Stimulated activated CD4-positive, alpha-beta T cell treated with anti-CD3 and anti-CD28 coated beads, Interleukin-1b, Interleukin-23, amount 100 ng/mL, for 1 hour (primary cell): ENCODE measurements at places on chromosomes 7 and 10.

DNA sequence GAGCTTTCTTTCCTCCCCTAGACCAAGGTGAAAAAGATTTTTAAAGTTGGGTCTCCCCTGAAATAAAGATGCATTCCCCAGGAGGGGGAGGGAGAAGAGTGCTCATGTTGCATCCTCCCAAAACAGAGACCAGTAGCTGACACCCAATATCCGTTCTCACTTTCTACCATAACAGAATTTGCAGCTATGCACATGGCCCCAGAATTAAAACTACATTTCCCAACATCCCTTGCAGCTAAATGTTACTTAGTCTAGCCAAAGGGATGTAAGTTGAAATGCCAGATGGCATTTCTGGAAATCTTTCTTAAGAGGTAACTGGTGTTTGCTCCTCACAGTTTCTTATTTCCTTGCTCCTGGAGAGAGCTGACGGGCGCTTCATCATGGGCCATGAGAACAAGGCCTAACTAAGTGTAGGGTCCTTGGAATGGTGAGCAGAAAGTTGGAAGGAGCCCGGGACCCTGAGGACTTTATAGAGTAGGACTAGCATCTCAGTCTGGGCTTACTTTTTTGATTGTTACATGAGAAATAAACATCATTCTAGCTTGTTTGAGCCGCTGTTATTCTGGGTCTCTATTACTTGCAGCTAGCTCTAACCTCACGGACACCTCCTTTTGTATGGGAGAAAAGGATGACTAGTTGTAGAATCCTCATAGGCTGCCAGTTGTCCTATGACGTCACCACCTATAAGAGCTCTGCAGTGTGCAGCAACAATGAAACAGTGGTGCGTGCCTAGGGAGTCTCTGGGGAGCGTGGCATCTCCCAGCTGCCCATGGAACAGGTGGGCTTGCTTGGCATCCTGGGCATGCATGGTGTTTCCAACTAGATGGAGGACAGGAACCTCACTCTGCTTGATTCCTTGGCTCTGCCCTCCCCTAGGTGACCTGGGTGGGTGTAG is 46.1 kb upstream of the EXOC6 start:
- no peak for DNase-seq

DNA sequence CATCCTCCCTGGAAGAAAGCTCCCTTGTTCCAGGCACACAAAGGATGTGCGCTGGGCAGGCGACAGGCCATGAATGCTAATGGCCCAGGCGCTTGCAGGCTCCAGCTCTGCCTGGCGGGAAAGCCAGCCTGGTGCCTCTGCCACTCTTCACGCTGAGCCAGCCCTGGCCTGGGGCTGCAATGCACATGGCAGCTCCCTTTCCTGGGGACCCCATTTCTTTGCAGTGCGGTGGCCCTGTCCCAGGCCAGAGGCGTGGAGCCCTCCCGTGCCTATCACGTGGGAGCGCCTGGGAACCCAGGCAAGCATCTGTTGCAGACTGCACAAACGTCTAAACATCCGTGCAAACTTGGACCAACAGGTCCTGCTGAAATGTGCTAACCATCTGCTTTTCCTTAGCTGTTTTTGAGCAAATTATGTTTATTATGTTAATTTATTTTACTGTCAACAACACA is 152.1 kb upstream of the LYZL2 start:
- DNase-seq, result no peak

- no peak for DNase-seq
These were observed 944 bp downstream of the PCOLCE start for GRCh38 chr7:100602889-100603725.

DNA sequence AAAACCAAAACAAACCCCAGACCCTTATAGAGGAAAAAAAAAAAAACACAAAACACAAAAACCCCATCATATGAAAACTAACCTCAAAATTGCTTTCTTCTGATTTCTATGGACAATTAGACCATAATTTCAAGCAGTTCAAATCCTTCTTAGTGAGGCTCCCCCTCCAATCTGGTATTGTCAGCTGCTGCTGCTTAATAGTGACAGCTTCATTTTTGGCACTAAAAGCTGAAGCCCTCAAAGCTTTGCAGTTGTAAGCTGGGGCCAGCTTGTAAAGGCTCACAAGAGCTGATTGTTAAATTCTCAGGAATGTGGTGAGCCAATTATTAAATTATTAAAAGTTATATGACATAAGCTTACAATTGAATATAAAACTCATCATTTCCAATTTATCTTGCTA is 21.9 kb downstream of the ATXN7L1 start:
- no peak for DNase-seq

DNA sequence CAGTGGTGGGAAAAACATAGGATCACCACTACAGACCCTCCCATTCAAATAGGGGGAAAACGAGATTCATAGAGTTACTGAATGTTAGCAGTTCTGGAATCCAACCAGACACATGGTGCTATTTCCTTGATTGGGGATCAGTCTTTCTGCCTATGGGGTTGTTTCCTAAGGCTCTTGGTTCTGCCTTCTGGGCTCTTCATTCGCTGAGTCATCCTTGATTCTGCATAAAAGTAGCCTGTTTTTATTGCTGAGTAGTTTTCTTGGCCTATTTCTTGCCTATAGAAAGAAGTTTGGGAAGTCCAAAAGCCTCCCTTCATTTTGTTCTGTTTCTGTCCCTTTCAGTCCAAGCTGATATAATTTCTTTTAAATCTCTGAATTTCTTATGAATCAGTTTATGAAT is 99.3 kb upstream of the OIT3 start:
- DNase-seq, result no peak

- DNase-seq, result no peak
These were observed 106.5 kb downstream of the ABLIM1 start for GRCh38 chr10:114551636-114551972.

DNA sequence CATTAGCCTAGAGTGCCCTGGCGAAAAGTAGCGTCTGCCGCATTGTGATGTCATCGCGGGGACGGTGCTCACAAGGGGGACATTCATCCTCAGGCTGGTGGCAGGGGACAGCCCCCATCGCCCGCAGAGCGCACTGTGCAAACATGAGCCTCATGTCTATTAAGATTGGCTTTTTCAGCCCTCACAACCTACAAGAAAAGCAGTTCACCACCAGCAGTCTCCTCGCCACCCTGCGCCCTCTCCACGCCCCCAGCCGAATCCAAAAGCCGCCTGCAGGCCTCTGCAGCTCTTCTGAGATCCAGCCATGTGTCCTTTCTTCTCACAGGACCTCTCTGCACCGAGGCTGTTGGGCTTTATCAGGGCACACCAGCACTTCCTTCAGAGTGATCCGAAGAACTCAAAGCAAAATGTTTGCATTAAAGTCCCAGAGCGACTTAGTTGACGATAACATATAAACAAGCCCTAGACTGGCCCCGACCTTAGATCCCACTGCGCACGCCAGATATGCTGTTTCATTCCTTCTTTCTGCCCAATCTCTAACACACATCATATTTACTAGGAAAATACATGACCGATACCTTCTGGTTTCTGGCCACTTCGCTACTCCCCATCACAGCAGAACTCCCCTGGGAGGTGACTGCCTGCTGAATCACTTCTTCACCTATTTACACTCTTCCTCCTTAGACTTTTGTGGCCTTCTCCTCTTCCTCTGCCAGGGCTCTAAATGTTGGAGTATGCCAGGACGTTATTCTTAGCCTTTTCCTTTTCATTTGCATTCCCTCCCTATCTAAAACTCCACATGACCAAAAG is 206.0 kb upstream of the SH2B2 start:
- no peak for DNase-seq

DNA sequence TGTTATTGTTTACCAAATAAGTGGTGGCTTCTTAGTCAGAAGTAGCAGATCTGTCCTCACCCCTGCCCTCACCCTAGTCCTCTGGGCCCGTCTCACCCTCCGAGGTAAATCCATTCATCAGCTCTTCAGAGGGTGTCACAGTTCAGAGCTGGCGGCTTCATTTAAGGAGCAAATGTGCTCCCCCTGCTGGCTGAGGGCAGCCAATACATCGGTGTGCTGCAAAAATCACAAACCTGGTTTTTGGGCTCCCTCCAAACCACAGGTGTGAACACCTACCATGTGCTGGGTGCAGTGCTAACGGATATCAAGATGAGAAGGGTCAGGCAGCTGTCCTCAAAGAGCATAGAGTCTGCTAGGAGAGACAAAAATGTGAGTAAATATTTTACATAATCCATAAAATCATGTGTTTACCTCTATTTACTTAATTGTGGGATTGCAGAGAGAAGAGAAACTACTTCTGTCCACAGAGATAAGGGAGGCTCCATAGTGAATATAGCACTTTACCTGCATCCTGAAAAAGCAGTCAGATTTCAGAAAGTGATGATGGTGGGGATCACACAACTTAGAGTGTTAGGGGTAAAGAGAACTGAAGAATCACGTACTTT is 15.5 kb upstream of the CRTAC1 start:
- peak; percentile 2 for DNase-seq

GRCh38 chr7:108001764-108002725 is 916 bp downstream of the LAMB1 start:
- DNase-seq, result no peak

DNA sequence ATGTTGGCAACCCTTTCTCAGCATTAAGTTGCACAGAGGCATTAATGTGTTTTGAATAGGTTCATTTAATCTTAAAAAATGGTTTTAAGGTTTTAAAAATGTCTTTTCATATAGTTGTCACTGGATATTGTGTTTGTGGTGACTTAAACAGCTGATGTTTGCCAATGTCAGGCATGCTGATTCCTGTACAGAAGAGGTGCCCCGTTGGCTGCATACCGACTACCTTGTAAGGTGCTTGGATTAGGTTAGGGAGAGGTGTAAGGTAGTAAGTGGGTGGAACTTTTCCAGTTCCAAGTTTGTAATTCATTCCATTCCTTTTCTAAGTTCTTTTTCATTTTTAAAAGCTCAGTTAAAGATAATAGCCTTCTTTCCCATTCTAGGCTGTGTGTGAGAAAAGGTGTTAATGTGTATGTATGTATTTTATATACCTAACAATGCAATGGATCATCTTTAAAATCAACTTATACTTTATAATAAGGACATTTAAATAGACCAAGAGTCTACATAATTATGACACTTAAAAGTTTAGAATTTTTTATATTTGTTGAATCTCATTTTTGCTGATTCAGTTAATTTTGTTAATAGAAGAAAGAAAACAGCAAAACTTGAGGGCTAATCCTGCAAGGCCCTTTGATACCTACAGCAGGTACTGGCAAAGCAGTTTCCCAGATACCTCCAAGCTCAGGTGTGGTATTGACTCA is 155.2 kb downstream of the LCOR start:
- no peak for DNase-seq

- DNase-seq, result no peak
These were observed 18.6 kb upstream of the VDAC2 start for GRCh38 chr10:75191821-75192568.

- DNase-seq, result no peak
These were observed 65.3 kb upstream of the ZMIZ1 start for GRCh38 chr10:79003183-79004100.

- no peak for DNase-seq
These were observed 300.6 kb downstream of the PLXNA4 start for GRCh38 chr7:132275416-132276233.

DNA sequence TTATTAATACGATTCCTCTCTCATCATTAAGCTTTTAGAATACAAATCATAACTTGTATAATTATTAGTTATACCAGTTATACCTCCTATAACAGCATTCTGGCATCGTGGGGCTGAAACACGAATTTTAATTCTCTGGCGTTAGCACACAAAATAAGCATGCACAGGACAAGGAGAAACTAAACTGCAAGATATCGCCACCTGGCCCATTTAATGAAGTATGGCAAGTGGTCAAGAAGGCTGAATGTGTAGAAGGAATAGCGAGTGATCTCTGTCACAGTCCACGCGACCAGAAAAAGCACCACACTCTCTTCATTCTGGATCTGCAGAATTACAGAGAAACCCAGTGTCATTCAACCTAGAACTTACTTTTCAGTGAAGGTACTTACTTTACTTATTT is 18.1 kb downstream of the HACD1 start:
- no peak for DNase-seq

GRCh38 chr7:134602881-134603451 is 43.7 kb upstream of the BPGM start:
- DNase-seq, result no peak

GRCh38 chr10:93039721-93040120 is 20.9 kb upstream of the CYP26C1 start:
- no peak for DNase-seq

DNA sequence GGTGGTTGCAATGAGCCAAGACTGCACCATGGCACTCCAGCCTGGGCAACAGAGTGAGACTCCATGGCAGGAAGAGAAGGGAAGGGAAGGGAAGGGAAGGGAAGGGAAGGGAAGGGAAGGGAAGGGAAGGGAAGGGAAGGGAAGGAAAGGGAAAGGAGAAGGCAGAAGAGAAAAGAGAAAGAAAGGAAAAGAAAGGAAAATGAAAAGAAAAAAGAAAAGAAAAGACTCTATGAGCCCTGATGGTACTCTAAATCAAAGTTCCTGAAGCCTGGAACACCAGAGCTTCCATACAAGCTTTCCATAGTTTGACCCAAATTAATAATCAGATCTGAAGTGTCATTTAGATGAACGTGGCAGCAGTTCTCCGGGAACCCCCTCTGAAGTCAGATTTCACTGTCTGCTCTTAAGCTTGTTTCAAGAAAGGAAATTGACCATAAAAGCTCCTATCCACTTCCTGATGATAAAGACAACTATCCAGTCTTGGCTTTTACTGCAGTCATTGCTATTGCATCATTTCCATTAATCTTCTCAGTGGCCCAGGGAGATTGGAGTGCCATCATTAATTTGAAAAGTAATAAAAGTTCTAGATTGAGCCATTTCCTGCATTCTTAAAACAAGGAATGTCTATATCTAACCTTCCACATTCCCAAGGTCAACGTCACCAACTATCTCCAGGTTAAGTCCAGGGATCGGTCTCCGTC is 44.2 kb upstream of the FRMD4A start:
- no peak for DNase-seq

DNA sequence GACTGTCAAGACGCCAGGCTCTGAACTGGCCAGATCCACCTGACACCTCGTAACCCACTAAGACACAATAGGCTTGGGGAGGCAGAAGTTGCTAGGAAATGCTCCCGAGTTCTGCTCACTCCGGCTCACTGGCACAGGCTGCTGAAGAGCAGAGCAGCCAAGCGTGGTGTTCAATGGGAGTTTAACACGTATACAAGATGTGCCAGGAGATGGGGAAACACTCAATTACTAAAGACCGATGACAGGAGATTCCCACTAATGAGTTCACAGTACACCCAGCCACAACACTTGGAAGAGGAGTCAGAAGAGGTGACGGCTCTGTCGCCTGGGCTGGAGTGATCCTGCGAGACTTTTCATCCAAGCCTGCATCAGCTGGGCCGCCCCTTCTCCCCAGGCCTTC is 303.4 kb downstream of the GFRA1 start:
- no peak for DNase-seq

- DNase-seq, result no peak
These were observed 101.6 kb upstream of the GJD4 start for GRCh38 chr10:35503578-35503977.

- no peak for DNase-seq
These were observed 22.9 kb downstream of the SFTPD start for GRCh38 chr10:79926037-79926436.

DNA sequence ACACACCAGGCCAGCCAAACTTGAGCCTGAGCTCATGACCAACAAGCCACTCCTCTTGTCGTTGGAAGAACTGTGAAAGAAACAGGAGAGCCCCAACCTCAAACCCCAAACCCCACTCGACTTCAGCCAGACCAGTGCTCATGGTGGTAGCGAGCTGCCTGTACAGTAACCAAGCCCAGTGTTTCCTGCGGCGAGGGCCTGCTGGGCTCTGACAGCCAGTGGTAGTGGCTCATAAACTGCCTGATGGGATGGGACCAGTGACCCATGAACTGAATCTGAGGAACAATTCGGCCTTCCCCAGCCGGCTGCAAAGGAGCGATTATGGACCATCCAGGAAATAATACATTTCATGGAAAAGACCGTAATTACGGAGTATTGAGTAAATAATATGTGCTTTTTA is 191.9 kb downstream of the RPS24 start:
- DNase-seq, result no peak

GRCh38 chr7:8627325-8627724 is 193.9 kb downstream of the NXPH1 start:
- no peak for DNase-seq
